ENCODE measurements at places on chromosomes 5 and 9.
A peak's percentile ranks its signal among the peaks of the same experiment; 100 is the strongest.

GRCh38 chr5:76942581-76942980 is 10.3 kb upstream of the CRHBP start:
- DNase-seq: no peak

GRCh38 chr5:146003852-146004251 is 67.5 kb downstream of the SH3RF2 start:
- DNase-seq: no peak

DNA sequence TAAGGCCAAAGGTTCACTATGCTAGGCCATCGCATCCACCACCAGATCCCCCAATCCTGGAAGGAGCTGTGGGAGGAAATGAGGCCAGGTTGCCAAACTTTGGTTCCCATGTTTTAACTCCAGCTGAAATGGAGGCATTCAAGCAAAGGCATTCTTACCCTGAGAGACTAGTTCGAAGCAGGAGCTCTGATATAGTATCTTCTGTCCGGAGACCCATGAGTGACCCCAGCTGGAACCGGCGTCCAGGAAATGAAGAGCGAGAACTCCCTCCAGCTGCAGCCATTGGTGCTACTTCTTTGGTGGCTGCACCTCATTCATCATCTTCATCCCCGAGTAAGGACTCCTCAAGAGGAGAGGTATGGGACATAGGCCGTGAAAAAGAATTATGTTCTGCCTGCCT is 75.6 kb downstream of the GAPVD1 start:
- DNase-seq: no peak

DNA sequence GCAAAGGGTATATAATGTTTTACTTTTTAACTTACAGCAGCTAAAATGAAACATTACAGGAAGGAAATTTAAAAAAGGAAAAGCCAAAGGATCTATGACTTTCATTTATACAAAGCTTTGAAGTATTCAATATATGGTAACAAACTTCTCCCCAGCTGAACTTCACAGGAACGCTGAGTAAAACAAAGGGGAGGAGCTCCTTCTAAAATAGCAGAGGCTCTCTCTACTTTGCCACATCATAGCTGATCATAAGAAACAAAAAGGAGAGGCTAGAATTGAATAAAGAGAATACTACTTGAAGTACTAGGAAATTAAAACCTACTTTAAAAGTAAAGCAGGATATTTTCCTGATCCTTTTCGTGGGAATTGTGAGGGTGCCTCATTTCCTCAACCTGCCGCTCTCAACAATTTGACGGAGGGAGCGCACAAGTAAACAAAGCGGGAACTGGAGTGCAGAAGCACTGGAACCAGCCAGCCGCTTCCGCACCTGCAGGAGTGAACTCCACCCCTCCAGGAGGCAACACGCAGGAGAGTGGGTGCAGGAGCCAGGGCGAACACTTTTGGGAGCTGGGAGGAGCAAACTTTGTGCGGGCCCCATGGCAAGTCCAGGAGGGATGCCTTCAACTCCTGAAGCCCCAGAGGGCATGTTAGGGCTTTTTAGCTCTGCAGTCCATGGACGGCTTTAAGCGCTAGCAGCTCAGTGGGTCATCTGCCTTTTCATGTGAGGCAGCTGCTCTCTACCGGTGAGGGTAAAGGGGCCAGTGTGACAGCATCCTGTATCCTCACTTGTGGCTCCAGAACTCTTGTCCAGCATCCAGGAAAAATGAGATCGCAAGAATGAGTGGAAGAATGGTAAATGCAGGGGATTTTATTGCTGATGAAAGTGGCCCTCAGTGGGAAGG is 757.4 kb downstream of the PTPRD start:
- DNase-seq: no peak

GRCh38 chr5:164357395-164358033 is 852.1 kb downstream of the MAT2B start:
- no peak for DNase-seq

DNA sequence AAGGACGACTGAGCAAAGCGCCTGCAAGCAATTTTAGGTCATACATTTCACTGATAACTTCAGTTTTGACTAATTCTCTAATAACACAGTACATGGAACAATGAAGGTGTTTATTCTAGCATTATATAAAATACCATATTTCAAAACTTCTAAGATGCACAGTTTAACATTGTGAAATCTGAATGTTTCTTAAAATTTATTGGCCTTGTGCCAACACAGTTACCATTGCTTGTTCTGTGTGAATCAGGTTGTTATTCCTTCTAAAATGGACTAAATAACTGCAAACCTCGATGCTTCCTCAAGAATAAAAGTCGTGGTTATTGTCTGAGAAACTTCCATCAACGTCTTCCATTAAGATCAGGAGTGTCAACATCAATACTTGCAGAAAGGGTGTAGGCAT is 8.0 kb downstream of the MCC start:
- no peak for DNase-seq

- DNase-seq: no peak
Observed at GRCh38 chr9:134890155-134890495, 9.5 kb downstream of the FCN2 start.

DNA sequence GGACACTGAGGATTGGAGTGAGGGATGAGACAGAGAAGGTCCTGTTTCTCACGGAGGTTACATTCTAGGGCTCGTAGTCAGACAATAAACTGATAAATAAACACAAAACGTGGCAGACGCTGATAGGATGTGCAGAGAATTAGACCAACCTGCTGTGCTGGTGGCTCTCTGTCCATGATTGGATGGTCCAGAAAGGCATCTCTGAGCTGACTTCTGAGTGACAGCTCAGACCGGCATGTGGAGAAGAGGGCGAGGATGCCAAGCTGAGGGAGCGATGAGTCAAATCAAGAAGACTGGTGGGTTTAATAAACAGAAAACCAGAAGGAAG is 132.3 kb upstream of the TAF11L2 start:
- no peak for DNase-seq

DNA sequence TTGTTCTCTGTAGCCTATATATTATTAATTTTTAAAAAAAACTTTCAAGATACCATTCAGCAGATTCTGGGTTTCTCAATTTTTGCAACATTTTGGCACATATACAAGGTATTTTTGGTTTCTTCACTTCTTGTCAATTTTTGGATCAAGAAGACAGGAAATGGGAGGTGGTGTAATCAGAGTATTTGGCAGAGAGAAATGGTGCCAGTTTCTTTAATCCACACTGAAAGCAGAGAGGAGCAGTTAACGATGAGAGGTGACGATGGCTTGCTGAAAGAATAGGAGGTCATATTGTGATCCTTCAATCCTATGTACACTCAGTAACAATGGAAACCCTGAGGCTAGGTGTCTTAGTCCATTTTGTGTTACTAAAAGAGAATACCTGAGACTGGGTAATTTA is 16.4 kb downstream of the NNT start:
- DNase-seq: no peak

DNA sequence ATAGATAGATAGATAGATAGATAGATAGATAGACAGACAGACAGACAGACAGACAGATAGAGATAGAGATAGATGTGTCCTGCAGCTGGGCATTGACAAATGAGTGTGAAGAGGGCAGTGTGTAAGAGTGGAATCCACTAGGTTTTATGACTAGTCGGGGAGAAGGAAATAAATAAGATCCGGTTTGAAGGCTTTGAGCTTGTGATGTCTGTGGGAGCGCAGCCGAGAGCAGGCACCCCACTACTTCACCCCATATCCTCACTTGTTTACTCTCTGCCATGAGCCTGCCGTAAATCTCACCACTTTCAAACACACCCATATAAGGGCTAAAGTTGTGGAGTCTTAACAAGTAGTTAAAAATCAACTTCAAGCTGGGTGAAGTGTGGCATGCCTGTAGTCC is 1.4 kb upstream of the SUSD1 start:
- no peak for DNase-seq

DNA sequence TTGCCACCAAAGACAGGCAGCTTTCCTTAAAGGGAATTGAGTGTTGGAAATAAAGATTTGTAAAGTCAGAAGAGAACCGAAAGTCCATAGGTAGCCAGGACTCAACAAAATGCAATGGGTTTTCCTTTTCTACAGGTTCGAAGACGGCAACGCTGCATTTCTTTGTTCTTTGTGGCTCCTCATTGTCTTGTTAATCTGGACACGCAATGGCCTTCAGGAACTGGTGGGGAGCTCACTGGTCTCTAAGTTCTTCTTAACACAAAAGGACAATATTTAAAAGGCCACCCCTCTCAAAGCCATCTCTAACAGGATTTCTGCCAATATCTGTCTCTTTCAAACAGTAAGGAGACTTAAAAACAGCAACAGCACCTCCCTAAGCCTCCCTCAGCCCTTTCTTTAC is 170.6 kb downstream of the RMI1 start:
- DNase-seq: no peak

DNA sequence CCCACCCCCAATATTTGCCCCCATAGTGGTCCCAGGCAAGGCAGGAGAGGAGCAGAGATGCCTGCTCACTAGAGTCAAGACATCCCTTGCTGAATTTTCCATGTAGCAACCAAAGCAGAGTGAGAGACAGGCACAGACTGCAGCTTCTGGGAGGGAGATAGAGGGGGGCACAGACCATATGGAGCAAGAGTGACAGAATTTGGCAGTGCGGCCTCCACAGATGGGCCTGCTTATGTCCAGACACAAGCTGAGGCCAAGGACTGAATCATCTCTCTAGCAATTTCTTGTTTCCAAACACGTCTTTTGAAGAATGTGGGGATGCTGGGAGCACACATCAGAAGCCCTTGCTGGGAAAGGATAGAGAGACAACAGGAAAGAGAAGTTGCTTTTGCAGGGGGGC is 53.0 kb upstream of the ALDH1B1 start:
- no peak for DNase-seq

DNA sequence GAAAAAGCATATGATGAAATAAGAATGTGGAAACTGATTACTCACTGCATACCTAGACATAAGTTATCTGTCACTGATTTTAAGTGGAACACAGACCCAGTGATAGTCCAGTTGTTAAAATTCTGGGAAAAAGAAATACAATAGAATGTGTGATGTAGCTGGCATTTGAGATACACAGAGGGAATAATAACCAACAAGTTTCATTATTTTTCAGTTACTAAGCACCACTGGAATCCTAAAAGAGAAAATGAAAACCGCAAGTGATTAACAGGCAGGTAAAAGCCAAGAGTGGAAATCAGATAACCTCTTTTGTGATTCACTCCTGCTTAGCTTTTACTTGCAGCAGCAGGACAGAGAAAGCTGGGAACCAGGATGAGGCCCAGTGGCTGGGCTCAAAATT is 994.0 kb upstream of the SEMA6A start:
- DNase-seq: peak; percentile 17

DNA sequence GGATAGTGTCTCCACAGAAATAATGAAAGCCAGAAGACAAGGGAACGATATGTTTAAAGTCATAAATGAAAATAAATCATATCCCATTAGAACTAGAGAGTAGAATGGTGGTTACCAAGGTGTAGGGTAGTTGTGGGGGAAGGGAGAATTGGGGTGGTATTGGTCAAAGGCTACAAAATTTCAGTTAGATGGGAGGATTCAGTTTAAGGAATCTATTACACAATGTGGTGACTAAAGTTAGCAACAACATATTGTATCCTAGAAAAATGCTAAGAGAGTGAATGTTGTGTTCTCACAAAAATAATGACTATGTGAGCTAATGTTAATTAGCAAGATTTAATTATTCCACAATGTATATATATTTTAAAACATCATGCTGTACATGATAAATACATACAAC is 27.8 kb upstream of the LARP1 start:
- no peak for DNase-seq

DNA sequence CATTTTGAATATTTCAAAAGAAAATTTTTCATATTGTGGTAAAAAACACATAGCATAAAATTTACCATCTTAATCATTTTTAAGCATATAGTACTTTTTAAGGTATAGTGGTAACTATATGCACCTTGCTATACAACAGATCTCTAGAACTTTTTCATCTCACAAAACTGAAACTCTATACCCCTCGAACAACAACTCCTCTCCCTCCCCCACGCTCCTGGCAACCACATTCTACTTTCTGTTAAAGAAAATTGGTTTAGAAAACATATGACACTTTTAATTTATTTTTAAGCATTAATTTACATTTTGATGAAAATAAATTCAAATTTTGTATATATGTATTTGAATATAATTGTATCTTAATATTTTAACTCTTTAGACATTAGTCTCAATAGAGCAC is 147.2 kb upstream of the EFNA5 start:
- no peak for DNase-seq

DNA sequence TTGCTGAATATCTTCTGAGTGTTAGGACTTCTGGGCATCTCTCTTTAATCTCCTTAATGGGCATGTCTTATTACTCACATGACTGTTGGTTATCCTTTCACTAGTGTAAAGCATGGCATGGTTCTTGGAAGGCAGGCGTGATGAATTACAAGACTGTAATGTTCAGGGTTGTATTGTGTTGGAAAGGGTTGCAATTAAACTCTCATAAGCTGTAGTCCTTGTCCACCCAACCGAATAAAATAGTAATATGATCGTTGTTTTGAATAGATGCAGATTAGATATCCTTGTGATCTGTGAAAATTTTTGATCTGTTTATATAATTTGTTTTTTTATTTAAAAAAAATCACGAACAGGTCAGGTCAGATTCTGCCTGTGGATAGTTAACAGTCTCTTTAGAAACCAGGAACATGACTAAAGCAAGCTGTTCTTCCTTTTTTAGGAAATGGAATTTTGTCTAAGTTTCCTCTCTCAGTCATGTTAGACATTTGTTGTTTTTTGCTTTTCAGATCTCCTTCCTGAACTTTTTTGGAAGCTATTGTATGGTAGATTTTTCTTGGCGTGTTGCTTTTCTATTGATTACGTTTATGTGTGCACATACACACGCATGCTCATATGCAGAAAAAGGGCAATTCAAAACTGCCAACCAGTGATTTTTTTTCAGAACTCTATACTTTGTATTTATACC is 121.8 kb downstream of the ARHGEF28 start:
- no peak for DNase-seq

DNA sequence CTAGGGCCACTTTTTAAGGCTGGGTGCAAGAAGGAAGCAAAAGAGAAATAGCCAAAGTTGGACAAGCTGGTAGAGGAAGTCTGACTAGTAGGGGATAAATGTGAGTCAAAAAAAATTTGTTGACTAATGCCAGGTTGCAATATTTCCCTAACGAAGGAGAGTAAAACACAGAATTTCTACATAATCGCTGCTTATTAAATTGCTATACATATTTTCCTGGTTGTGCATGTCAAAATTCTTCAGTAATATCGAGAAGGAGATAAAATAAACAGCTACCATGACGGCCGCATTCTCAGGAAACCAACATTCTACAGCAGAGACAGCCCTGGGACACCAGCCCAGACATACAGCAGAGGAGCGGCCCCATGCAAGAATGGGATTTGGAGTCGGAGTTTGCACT is 148.3 kb downstream of the ESM1 start:
- no peak for DNase-seq

DNA sequence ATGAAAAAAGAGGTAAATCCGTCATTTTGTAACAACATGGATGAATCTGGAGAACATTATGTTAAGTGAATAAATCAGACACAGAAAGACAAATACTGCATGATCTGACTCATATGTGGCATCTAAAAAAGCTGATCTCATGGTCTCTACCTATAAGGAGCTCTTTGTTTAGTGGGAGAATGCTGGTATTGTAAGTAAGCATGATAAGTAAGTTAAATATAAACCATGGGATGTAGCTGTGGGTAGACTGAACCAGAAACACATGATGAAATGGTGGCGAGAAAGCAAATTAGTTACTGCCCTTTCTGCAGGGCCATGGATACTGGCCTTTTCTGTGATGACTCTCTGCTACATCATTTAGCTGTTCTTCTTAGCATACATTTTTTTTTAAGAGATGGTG is 66.4 kb upstream of the RUSC2 start:
- no peak for DNase-seq

GRCh38 chr5:139684350-139684880 is 36.3 kb downstream of the CXXC5 start:
- no peak for DNase-seq
